ENCODE measurements at places on chromosomes 16 and 17. TPM values are rescaled to one million over a fixed set of nuclear protein-coding genes. Genes with fewer than 3 reads are reported as not detected.

The KRT28 gene
- not detected for total RNA-seq

The IRX5 gene
- 4.8 TPM for total RNA-seq

The MT4 gene
- not detected for total RNA-seq

The MT1M gene
- total RNA-seq, result 0.24 TPM

The CFAP52 gene
- not detected for total RNA-seq

The GPR139 gene
- total RNA-seq, result not detected

The NPIPB8 gene
- total RNA-seq, result 0.48 TPM

The PRKCB gene
- not detected for total RNA-seq

The ZPBP2 gene
- not detected for total RNA-seq

The OR1G1 gene
- total RNA-seq, result not detected

The CCL7 gene
- not detected for total RNA-seq

The PTX4 gene
- total RNA-seq, result not detected

The SPAG9 gene
- total RNA-seq, result 56.6 TPM

The KRT31 gene
- total RNA-seq, result 27.0 TPM

The SHISA9 gene
- total RNA-seq, result 0.07 TPM

The HS3ST4 gene
- not detected for total RNA-seq

The MT1F gene
- total RNA-seq, result 5.2 TPM

The ARL17B gene
- total RNA-seq, result 6.5 TPM

The SYCE1L gene
- 1.6 TPM for total RNA-seq

The OSGIN1 gene
- total RNA-seq, result 1.3 TPM

The TEKT5 gene
- total RNA-seq, result not detected

The BCL6B gene
- total RNA-seq, result 0.07 TPM

The TP53TG3B gene
- not detected for total RNA-seq

The OTOA gene
- total RNA-seq, result 0.07 TPM

The CDRT15L2 gene
- total RNA-seq, result not detected

The SDF2 gene
- 55.2 TPM for total RNA-seq

The CCL17 gene
- total RNA-seq, result not detected

The RND2 gene
- 0.14 TPM for total RNA-seq

The TP53TG3C gene
- not detected for total RNA-seq

The RNF213 gene
- total RNA-seq, result 60.1 TPM

The C17orf107 gene
- total RNA-seq, result 1.7 TPM
